IPS DF 19.7 (cell line): ENCODE measurements at places on chromosomes 11 and 22.
A peak's percentile ranks its signal among the peaks of the same experiment; 100 is the strongest.

DNA sequence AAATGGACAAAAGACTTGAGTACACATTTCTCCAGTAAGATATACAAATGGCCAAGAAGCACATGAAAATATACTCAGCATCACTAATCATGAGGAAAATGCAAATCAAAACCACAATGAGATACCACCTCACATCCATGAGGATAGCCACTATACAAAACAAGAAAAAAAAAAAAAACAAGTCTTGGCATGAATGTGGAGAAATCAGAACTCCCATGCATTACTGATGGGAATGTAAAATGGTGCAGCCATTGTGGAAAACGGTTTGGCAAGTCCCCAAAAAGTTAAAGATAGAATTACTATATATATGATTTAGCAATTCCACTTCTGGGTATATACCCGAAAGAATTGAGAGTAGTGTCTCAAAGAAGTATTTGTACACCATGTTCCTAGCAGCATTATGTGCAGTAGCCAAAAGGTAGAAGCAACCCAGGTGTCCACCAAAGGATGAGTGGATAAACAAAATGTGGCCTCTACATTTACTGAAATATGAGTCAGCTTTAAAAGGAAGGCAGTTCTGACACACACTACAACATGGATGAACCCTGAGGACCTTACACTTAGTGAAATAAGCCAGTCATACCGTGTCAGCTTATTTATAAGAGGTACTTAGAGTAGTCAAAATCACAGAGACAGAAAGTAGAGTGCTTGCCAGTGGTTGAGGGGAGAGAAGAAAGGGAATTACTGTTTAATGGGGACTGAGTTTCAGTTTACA, 146.3 kb downstream of the WNT7B start:
- DNase-seq, result no peak

GRCh38 chr11:116990061-116990473, 108.2 kb downstream of the SIK3 start:
- no peak for DNase-seq

DNA sequence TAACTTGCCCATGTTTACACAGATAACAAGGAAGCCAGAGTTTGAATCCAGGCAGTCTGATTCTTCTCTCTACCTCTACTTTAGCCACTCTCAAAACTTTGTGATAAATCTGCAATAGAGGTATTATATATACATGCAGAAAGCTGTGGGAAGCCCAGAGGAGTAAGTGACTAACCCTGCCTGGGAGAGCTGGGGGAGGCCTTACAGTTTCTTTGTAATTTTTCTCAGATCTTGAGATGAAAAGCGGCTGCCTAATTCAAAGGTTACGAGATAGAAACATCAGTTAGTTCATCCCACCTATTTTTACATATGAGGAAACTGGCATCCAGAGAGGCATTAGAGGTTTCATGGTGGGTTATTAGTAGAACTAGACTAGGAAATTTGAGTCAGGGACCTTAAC, 4.9 kb downstream of the STIM1 start:
- no peak for DNase-seq

DNA sequence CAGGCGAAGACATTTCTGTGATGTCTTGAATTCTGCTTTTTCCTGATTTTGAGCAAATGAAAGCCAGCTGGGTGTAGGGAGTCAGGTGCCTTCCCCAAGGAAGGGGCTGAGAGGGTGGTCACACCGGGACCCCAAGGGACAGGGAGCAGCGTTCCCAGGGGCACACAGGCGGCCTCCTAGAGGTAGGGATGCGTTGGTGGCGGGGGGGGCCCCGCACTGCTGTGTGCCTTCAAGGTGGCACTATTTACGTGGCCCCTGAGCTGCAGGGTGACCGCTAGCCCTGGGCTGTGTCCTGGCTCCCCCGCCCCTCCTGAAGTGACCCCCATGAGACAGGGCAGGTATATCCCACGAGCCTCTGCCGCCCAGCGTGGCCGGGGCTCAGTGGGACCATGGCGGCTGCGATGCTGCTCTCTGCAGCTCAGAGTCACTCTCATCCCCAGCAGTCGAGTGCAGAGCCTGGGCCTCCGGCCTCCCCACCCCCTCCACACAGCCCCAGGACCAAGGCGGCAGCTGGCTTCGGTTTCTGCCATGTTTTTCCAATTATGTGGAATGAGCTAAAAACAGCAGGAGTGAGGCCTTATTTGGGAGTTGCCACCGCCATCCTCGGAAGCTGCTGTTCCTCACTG, 60.9 kb downstream of the LRP5 start:
- DNase-seq, result no peak

- no peak for DNase-seq
Measured at GRCh38 chr11:115221461-115222069, 282.6 kb downstream of the CADM1 start.

DNA sequence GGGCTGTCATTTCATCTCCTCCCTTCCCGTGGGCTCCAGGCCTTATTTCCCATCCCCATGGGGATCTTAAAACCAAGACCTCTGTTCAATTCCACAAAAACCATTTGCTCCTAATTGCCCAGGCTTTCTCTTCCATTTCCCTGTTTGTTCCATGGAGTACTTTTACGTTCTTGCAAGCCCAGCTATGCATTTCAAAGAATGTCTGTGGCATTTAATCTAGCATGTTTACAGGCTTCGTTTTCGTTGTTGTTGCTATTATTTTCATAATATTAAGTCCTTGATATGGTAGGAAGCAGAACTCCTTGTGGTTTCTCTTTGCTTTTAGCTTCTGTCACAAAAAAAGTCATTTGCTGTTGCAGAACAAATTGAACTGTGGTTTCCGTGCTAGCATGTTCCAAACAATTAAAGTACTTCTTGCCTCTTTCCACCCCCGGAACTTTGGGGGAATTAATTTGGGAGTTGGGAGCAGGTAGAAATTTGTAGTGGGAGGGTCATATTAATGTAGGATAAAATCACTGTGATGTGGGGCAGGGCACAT, 68.1 kb upstream of the SLC22A12 start:
- no peak for DNase-seq

GRCh38 chr11:35168671-35169070, 29.7 kb downstream of the CD44 start:
- DNase-seq, result no peak

- no peak for DNase-seq
Measured at GRCh38 chr11:72924568-72925190, 110.5 kb downstream of the ATG16L2 start.

DNA sequence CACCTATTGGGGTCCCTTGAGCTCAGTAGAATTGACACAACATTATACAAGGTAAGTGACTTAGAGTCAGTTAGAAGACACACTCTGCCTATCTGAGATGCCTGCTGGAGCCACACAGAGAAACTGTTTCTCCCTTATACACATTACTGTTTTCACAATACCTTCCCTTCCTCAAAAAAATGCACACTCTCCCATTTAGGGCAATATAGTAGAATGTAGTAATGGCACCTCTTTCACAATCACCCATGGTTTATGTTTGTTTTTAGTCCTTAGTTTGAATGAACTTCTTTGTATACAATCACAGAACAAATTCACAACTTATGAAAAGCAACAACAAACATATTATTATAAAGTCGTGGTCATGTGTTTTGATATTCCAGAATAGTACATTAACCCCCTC, 14.3 kb downstream of the OR52H1 start:
- DNase-seq, result no peak

- no peak for DNase-seq
Measured at GRCh38 chr11:32418836-32419235, 16.5 kb downstream of the WT1 start.

GRCh38 chr11:121723246-121723741, 270.5 kb upstream of the SORL1-AS1 start:
- no peak for DNase-seq

DNA sequence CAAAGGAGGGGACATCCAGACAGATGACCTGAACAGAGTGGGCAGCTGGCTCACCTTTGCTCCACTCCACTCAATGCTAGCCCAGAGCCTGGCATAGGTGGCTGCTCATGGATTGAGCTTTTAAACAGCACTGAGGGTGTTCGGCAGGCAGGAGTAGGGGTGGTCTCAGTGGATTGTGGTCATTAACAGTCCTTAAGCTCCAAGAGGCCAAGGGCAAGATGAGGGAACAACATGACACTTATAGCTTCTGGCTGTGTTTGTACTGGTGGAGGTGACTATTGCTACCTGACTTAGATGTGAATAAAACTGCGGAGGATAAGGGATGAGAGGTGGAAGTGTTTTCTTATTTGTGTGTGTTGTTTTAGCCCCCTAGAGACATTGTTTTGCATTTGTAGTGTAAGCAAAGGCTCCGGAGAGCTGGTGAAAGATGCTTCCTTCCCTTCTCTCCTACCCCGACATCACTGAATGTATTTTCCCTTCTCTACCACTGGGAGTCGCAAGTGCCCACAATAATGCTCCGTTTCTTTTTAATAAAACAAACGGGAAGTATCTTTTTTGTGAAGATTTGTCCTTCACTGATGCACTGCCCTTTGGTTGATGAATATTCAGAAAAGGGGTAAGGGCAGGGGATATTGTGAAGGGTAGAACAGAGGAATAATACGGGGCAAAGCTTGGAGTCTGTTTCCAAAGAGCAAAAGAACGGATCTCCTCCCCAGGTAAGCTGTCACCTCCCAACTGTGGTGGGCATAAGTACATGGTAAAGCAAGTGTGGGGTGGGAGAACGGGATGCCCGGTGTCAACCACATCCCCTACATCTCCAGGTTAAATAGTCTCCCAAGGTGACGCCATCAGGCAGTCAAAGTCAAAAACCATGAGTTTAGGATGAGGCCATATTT, 27.5 kb upstream of the MTNR1B start:
- DNase-seq, result no peak

- DNase-seq, result no peak
Measured at GRCh38 chr11:35078470-35078735, 60.6 kb upstream of the CD44 start.

GRCh38 chr11:1005928-1006327, 30.6 kb downstream of the MUC6 start:
- no peak for DNase-seq

DNA sequence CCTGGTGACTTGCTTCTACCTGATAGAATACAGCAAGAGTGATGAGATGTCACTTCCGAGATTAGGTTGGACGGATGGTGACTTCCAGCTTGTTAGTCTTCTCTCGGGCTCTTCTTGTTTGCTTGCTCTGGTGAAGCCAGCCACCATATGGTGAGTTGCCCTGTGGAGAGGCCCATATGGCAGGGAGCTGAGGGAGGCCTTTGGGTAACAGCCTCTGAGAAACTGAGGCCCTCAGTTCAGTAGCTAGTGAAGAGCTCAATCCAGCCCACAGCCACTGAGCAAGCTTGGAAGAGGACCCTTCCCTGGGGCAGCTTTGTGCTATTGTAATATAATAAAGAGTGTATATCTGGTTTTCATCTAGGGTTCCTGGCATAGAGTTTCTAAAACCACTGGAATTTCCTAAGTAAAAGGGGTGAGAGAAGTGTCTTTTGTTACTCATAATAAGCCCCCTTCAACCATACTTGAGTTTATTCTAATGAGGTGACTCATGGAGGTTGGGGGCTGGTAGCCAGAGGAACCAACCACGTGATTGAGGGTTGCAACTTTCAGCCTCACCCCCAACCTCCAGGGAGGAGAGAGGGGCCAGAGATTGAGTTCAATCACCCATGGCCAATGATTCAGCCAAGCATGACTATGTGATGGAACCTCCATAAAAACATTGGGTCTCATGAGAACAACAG, 8.0 kb upstream of the TPCN2 start:
- DNase-seq, result peak; percentile 20

DNA sequence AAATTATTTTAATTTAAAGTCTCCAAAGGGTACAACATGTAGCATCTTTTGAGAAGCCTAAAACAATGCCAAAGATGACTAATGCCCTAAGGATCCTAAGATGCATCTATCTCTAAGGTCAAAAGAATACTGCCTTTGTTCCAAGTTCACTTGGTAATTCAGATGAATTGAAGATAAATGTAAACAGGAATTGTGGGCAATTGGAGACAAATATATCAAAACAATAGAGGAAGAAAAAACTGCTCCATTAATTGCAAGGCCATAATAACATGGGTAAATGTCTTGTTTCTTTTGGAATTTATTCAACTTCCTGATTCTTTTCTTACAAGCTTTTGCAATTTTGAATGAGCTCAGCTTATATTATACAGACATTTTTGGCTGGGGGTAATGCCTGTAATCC, 338.6 kb downstream of the TTC28 start:
- DNase-seq, result no peak

GRCh38 chr22:43572710-43573109, 160.9 kb downstream of the MPPED1 start:
- DNase-seq, result no peak

DNA sequence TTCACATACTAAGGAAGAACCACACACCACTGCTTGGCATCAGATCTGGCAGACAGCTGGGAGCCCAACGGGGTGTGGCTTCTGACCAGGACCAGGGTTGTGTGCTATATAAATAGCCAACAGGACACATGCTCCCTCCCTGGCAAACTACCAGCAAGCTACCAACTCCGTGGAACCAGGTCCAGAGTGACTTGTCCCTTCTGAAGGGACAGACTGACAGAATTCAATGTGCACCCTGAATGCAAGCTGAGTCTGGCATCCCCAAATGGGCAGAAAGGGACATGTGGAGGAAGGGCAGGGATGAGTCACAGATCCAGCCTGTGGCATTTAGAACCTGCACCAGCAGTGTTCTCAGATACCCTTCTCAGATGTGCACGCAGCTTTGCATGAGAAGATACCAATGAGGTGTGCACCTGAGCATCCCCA, 92.9 kb downstream of the MICAL3 start:
- DNase-seq, result no peak

- DNase-seq, result no peak
Measured at GRCh38 chr11:16239141-16240105, 116.9 kb downstream of the SOX6 start.

DNA sequence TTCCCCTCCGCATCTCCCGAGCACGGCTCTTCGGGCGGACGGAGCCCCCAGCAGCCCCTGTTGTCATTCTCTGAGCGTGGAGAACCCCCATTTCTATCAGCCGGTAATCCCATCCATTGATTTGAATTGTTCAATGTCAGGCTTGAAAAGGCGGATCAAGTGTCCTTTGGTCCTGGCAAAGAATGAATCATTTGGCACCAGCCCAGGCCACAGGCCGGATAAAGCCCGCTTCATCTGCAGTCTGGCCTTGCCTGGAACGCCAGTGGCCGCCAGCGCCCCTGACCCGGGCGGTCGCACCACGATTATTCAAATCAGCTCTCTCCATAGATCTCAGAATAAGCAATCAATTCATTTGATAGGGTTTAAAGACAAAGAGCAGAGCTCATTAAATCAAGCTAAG, 188.9 kb downstream of the BRD1 start:
- DNase-seq, result no peak
